NCI-H1092 treated with DMSO at 0.1 percent for 48 hours (cell line): ENCODE measurements at places on chromosomes 3 and 15.

- no peak for DNase-seq
Measured at GRCh38 chr3:125163739-125164601, 48.6 kb downstream of the SLC12A8 start.

DNA sequence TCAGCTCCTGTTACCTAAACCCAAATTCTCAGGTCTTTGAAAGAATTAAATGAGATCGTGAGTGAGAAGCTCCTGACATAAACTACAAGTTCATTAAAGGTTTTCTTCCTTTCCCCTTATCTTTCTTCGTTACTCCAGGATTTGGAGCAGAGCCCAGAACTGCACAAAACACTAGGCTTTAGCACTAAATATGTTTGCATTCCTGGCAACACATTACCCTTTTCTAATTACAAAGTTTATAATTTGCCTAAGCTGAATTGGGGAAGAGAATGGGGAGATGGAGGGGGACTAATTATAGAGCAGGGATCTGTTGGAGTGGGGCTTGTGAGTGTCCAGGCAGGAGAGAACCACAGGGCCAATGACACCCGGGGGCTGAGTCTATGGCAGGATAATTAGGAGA, 109.7 kb downstream of the SV2B start:
- peak; percentile 14 for DNase-seq

GRCh38 chr15:90063770-90064247, 38.5 kb downstream of the IDH2 start:
- DNase-seq = no peak

DNA sequence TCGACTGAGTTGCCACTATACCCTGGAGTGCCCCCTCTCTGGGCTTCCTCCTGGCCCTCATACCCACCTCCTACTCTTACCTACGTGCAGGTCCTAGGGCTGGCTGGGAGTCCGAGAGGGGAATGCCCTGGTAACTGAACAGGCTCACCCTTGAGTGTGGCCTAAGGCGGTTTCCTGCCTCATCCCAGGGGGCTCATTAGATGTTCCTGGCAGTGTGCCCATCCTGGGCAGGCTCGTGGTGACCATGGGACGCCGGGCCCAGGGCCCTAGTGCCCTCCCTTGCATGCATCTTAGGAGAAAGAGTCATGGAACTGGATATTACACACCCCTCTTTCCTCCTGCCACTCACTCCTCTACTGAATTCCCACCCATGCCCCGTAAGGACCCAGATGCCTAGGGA, 2.8 kb downstream of the SEMA4B start:
- DNase-seq = no peak

- DNase-seq = no peak
Measured at GRCh38 chr15:88491158-88491557, 23.6 kb downstream of the MRPS11 start.

- DNase-seq = no peak
Measured at GRCh38 chr3:4829031-4829394, 150.2 kb upstream of the BHLHE40 start.

DNA sequence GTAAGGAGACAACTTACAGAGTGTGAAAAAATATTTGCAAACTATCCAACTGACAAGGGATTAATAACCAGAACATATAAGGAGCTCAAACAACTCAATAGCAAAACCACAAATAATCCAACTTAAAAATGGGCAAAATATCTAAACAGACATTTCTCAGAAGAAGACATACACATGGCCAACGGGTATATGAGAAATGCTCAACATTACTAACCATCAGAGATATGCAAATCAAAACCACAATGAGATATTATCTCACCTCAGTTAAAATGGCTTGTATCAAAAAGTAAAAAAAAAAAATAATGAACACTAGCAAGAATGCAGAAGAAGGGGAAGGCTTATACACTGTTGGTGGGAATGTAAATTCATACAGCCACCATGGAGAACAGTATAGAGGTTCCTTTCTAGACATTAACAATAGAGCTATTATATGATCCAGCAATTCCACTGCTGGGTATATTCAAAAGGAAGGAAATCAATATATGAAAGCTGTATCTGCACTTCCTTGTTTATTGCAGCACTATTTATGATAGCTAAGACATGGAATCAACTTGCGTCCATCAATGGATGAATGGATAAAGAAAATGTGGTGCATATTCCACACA, 998.6 kb downstream of the NAALADL2 start:
- DNase-seq = no peak

DNA sequence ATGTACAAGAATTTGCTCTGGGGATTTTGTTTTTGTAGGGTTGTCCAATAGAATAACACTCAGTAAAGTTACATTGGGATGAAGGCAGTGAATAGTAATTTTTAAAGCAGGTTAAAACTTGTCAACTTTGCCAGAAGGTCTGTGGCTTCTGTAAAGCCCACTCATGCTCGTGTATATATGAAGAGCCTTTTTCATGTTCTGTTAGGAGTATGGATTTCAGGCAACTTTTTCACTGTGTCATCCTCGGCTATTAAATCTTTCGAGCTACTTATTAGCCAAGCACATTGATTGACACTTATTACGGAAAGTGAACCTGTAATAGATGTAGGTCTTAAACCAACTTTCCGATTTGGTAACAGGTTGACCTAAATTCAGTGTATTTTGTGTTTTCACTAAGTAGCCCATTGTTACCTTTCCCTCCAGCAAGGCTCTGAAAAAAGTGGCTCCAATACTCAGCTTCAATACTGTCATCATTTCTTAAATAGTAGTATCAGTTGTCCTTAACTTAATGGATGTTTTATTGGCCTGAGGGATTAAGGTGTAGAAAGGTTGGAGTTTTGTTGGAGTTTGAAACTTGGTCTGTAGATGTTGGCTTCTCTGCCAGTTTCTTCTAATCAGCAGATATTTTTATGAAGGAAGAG, 1.7 kb downstream of the PAK2 start:
- DNase-seq = no peak

DNA sequence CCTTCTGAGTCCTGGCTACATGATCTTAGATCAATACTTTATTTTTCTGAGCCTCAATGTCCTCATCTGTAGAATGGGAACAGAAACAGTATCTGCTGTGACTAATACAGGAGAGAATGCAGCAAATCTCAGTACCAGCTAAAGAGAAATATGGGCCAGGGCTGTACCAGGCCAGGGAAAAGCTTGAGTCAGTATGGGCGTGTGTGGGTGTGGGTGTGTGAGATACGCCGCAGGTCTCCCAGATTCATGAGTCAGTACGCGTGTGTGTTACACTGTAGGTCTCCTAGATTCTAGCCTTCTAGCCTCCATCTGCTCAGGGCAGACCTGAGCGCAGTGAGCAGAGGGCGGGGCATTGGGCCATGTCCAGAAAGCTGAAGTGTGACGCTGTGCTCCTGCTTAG, 15.2 kb downstream of the GNAI2 start:
- no peak for DNase-seq

GRCh38 chr3:120093119-120093910, 932 bp downstream of the GSK3B start:
- peak; percentile 54 for DNase-seq

DNA sequence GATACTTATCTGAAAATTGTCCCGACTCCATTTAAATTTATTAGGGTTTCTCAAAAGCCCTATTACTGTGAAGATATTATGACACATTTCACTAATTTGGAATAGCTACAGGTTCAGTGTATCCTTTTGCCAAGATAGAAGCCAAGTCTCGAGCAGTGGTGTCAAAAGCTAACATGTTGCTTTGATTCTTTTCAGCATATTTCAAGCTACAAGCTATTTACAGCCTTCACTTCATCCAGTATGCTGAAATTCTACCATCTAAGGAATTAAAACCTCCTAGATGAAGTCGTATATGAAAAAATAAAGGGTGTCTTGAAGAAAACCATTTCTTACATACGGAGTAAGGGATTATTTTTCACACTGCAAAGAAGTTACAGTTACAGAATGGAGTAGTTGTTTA, 31.2 kb upstream of the ADAMTS9 start:
- DNase-seq = no peak

- DNase-seq = no peak
Measured at GRCh38 chr3:113258361-113258760, 47.0 kb downstream of the BOC start.

DNA sequence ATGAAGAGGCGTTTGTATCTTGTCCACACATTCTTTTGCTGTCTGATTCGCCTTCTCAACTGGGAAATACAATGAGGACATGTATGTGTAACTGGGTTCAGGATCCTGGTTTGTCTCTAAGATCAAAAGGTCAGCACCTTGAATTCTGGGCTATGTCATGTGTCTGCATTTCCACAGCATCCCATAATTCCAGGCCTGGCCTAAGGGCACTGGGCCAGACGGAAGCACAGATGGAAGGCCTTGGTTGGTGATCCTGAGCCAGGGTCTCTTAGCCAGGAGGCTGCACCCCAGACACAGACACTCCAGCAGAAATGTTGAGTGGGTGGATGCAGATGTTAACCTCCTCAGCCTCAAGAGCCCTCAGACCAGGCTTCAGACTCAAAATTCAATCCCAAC, 23.7 kb upstream of the HERC1 start:
- no peak for DNase-seq

- DNase-seq = no peak
Measured at GRCh38 chr3:113600418-113601182, 68.2 kb downstream of the SIDT1 start.

DNA sequence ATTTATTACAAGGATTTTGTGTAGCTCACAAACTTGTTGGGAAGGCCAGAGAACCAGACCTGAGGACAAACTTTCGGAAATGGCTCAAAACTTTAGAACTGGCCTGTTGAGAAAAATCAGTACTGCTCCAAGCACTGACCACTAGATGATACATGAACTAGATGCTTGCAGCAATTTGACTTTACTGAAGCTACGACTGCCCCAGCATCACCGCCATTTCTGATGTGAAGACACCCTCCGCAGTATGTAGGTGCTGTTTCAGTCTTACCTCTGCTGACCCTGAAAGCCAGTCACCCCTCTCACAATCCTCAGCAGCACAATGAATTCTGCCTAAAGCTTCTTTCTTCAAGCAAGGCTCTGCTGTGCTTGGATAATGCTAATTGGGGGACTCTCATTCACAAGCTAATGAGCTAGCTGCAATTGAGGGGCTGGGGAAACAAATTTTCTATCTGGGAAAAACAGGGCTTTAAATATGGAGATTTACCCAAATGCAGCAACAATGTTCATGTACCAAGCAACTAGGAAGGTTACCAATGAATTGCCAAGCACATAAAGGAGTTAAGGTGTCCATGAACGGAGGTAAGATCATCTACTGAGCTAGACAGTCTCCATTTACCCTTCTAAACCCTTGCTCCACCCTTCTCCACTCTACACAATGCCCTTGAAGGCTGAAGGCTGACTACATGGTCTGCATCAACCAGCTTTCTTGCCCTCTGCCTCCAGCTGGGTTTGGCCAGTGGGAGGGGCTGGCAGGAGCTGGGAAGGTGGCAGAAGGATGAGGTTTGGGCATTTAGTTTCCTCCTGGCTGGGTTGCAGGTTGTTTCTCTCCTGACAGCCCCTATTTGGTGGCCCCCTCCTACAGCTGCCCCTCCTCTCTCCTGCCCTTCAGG, 53.2 kb upstream of the FSTL1 start:
- no peak for DNase-seq

DNA sequence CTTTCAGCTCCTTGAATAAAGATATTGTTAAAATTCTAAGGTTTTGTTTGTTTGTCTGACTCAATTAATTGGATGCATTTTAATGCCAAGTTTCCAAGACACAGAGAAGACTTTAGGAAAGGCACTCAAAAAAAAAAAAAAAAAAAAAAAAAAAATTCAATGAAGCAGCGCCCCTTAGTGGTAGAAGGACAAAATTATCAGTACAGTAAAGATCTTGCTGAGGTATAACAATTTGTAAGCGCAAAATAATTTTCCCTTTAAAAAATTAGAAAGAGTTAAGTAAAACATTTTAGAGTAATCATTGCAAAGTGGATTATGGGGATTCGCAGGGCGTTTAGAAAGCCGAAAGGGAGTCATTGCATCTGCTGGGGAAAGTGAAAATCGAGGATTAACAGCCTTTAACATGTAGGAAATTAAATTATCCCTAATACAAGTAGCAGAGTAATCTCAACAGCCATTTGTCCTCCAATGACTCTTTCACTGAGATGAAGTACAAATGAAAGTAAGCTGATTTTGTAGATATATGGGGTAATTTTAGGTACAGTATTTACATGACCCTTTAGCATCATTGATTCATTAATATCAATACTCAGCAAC, 5.8 kb upstream of the DIS3L start:
- peak; percentile 39 for DNase-seq

DNA sequence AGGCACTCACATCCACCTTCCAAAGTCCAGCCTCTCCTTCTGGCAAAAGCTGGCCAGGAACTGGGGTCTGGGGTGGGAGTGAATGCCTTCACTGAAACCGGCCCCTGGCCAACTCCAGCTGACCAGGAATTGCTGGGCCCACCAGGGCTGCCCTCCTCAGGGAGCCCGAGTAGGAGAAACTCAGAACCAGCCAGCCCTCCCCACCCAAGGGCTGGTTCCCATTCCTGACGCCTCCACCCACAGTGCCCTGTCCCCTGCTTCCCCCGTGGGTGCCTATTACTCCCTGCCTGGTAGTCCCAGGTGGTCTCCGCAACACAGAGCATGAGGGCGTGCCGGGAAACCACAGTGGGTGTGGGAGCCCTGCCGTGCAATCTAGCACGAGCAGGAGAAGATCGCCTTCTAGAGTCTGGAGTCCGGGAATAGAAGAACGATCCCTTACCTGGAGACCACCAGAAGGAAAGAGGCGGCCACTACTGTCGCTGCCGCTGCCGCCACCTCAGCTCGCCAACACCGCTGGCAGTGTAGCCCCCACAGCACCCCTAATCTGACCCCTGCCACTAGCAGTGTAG, 178.8 kb downstream of the POTEB3 start:
- DNase-seq = no peak

- DNase-seq = no peak
Measured at GRCh38 chr3:120741320-120741719, 996 bp downstream of the RABL3 start.

DNA sequence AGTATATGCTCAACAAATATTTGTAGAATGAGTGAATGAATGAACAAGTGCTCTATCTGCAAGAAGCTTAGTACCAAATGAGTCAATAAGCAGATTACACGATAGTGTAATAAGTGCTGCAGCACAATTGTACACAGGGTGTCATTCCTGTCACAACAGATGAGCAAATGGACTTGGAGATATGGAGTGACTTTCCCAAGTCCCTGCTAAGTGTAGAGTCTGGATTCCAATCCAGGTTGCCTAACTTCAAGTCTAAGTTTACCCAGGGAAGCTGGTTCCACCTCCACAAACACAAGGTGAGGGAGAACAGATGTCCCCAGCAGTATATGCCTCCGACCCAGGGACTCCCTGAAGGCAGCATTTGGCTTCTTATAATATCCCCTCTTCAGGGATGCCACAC, 77.7 kb upstream of the RAD18 start:
- DNase-seq = no peak

DNA sequence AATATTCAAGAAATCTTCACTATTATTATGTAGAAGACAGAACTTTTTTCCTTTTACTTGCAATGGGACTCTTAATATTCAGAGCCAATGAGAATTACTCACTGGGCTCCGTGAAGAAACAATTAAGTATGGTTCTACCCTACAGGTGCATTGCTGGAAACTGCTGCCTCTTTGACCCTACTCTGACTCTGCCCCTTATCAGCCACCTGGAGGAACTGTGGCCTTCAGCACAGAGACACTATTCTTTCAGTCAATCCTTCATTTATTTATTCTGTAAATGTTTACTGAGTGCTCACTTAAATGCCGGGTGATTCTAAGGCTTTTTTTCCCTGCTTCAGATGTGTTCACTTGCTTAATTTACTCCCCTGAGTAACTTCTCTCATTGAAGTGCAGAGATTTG, 163.2 kb downstream of the SYNPR start:
- no peak for DNase-seq
